DMS153 (cell line): ENCODE measurements at places on chromosomes 16 and 17.
A peak's percentile ranks its signal among the peaks of the same experiment; 100 is the strongest.

DNA sequence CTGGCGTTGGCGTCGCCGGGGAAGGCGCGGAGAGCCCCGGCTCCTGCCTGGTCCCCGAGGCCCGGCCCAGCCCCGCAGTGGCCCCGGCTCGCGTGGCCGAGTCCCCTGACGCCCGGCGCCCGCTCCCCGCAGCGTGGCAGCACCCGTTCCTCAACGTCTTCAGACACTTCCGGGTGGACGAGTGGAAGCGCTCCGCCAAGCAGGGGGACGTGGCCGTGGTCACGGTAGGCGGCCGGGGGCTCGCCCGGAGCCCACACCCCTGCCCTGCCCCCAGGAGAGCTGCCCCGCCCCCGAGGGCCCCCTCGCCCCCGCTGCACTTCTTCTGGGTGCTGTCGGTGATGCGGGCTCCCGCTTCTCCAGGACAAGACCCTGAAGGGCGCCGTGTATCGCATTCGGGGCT, 466 bp downstream of the WDR90 start:
- no peak for DNase-seq

GRCh38 chr17:48236681-48237134, 129.1 kb downstream of the SNX11 start:
- DNase-seq, result no peak

- DNase-seq, result no peak
Observed at GRCh38 chr17:2789700-2790099, 6.5 kb upstream of the RAP1GAP2 start.

GRCh38 chr17:82408288-82408937, 9.7 kb upstream of the HEXD start:
- DNase-seq, result no peak

- DNase-seq, result no peak
Observed at GRCh38 chr17:72520665-72521303, 400.0 kb downstream of the SOX9 start.

DNA sequence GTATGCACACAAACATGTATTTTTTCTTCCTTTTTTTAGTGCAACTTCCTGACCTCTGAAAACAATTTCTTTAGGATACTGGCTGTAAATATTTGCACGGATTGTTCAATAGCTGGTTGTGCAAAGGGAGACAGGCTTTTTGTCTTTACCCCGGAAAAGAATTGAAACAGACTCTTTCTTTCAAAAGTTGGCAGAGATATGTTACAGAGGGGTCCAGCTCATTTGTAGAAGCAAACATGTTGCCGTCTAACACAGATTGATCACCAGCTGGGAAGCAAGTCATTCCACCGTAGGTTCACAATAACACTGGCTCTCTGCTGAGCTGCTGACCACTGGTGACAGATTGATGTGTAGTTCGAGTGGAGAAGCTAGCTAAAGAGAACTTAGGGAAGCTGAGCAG, 130.9 kb downstream of the STX8 start:
- DNase-seq, result no peak

DNA sequence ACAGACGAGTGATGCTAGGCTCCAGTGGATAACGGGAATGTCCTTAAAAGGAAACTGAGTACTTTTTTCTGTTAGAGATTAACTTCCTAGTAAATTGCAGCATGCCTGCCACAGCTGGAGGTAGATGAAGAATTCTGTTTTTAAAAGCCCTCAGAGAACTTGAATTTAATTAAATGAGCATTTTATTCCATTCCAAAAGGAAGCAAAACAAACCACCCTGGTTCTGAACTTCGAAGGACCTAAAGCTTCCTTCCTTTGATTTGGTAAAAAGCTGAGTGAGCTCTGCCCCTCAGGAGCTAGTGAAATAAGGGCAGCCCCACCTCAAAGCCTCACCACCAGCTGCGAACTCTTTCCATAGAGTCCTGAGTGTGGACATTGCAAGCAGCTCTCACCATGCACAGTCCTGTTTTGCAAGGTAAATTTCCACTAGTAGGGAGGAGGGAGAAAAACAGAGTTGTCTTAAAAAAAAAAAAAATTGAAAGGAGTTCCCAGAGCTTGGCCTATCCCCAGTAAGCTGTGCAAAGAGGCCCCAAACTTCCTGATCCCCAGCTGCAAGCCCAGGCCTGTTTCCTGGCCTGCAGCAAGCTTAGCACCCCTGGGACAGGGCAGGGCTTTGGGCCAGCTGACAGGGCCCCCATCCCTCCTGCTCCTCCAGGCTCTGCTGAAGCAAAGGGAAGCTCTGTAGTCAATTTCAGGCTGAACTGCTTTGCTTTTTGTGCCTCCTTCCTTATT, 11.2 kb downstream of the CHD9NB start:
- DNase-seq, result peak; percentile 5

- no peak for DNase-seq
Observed at GRCh38 chr17:28488533-28489276, 15.3 kb downstream of the SLC13A2 start.

- no peak for DNase-seq
Observed at GRCh38 chr16:66658143-66658859, 38.2 kb downstream of the CMTM4 start.

DNA sequence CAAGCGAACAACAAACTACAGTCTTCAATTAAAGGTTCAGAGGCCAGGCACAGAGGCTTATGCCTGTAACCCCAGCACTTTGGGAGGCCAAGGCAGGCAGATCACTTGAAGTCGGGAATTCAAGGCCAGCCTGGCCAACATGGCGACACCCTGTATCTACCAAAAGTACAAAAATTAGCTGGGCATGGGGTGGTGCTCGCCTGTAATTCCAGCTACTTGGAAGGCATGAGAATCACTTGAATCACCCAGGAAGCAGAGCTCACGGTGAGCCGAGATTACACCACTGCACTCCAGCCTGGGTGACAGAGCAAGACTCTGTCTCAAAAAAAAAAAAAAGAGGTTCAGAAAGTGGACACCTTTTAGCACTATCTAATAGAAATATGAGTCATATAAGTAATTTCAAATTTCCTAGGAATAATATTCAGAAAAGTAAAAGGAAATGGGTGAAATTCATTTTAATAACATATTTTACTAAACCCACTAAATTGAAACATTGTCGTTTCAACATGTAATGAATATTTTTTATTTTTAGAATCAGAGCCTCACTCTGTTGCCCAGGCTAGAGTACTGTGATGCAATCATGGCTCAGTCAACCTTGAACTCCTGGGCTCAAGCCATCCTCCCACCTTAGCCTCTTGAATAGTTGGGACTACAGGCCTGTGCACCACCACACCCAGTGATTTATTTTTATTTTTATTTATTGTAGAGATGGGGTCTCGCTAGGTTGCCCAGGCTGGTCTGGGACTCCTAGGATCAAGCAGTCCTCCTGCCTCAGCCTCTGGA, 15.2 kb upstream of the MARCHF10 start:
- no peak for DNase-seq

DNA sequence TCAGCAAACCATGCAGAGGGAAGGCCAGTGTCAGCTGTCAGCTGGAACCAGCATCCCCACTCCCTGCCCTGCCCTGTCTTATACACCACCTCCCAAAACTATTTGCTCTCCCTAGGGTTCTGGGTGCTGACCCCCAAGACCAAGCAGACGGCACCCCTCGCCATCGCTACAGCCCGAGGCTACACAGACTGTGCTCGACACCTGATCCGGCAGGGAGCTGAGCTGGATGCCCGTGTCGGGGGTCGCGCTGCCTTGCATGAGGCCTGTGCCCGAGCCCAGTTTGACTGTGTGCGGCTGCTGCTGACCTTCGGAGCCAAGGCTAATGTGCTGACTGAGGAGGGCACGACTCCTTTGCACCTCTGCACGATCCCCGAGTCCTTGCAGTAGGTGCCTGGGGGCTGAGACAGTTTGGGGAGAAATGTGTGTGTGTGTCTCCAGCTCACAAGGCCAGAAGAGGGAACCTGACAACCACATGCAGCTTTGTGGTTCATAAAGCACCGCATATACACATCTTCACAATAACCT, 1.5 kb downstream of the ASB16 start:
- DNase-seq, result no peak

GRCh38 chr17:11138023-11138422, 103.0 kb upstream of the SHISA6 start:
- DNase-seq, result no peak

GRCh38 chr17:43655693-43656255, 5.9 kb downstream of the MEOX1 start:
- DNase-seq, result no peak

- no peak for DNase-seq
Observed at GRCh38 chr16:49763826-49764225, 92.1 kb downstream of the ZNF423 start.

DNA sequence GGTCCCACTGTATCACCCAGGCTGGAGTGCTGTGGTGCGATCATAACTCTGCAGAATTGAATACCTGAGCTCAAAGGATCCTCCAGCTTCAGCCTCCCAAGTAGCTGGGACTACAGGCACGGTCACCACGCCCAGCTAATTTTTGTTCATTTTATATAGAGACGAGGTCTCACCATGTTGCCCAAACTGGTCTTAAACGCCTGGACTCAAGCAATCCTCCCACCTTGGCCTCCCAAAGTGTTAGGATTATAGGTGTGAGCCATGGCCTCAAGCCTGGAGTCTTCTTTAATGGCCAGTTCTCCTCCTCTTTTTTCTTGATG, 484 bp downstream of the CD300LB start:
- no peak for DNase-seq

- DNase-seq, result peak; percentile 27
Observed at GRCh38 chr17:77821114-77821513, 137.4 kb upstream of the TNRC6C start.

DNA sequence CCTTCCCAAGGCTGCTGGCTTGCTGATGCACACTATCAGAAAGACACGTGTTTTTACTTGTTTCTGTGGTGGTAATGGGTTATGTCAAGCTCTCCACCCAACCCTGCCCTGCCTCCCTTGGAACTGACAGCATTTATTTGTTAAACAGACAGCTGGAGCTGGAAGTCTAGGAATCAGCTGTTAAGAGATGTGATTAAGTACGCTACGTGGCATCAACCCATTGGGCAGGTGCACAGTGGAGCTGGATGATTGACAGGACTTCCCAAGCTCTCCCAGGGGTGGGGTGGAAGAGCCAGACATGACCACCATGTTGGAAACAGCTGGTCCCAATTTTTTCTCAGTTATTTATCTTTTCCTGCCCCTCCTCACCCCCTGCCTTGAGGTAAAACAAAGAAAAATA, 49.4 kb downstream of the ADAMTS18 start:
- no peak for DNase-seq

GRCh38 chr17:81223762-81224130, 981 bp upstream of the CEP131 start:
- DNase-seq, result peak; percentile 73

GRCh38 chr16:85622683-85623082, 9.6 kb downstream of the GSE1 start:
- no peak for DNase-seq

GRCh38 chr16:51535591-51535990, 384.5 kb upstream of the SALL1 start:
- no peak for DNase-seq

- DNase-seq, result no peak
Observed at GRCh38 chr17:65572581-65573281, 11.3 kb upstream of the AXIN2 start.

GRCh38 chr16:87845807-87846619, 23.3 kb downstream of the SLC7A5 start:
- DNase-seq, result no peak

DNA sequence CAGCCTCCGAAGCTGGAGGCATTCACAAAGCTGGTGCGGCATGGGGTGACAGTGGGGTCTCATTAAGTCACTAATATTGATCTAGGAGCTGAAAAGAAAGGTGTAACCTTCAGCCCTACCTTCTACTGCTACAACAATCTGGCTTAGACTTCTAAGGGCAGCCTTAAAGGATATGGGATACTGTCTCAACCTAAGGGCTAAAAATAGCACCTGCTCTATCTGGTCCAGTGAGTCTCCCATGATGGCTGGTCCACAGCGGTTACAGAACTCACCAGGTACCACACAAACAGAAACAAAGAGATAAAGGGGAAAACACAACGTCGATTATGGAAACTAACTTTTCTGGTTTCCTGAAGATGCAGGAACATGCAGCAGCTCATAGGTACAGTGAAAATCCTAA, 115.8 kb downstream of the SMG6 start:
- DNase-seq, result no peak

GRCh38 chr16:89993971-89994370, 25.3 kb downstream of the DBNDD1 start:
- no peak for DNase-seq

GRCh38 chr17:32519228-32520103, 32.7 kb downstream of the CDK5R1 start:
- peak; percentile 59 for DNase-seq

DNA sequence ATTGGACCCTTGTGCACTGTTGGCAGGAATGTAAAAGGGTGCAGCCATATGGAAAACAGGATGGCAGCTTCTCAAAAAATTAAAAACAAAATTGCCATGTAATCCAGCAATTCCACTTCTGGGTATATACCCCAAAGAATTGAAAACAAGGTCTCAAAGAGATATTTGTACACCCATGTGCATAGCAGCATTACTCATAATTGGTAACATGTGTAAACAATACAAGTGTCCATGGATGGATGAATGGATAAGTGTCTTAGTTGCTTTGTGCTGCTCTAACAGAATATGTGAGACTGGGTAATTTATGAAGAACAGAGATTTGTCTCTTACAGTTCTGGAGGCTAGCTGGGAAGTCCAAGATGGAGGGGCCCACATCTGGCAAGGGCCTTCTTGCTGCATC, 3.8 kb upstream of the RUNDC3A start:
- DNase-seq, result no peak

GRCh38 chr16:12781777-12782176, 21.9 kb downstream of the CPPED1 start:
- DNase-seq, result no peak

DNA sequence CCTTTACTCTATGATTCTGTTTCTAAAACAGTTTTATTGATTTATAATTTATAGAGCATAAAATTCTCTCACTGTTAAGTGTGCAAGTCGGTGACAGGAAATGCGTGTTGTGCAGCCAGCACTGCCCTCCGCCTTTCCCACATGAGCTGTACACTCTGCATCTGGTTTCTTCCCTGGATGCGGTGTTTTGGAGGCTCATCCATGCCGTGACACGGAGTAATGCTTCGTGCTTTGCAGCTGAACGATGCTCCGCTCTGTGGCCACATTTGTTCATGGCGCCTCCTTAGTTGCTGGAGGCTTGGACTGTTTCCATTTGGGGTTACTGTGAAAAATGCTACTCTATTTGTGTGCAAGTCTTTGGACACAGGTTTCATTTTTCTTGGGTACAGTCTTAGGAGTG, 7.2 kb upstream of the IGFALS start:
- DNase-seq, result no peak

DNA sequence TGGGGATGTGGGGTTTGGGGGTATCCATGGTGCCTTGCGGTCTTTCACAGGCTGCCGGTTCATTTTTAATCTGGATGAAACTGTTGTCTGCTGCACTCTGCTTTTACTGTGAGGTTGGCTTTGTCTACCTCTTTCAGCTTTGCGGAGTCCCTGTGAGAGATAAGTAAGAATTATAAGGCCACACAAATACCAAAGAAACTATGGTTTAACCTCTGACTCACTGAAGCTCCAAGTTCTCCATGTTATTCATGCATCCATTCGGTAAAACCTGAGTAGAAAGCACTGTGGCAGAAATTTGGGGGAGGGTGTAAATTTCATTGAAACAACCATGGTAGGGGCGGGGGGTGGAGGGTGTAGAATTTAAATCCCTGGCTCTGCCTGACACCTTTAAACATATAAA, 30.5 kb downstream of the KIAA0753 start:
- DNase-seq, result no peak

- no peak for DNase-seq
Observed at GRCh38 chr16:69187446-69188235, 677 bp downstream of the SNTB2 start.
